Fibroblast of villous mesenchyme (primary cell): ENCODE measurements at places on chromosomes 11 and 22. TPM values are rescaled to one million over a fixed set of nuclear protein-coding genes. Genes with fewer than 3 reads are reported as not detected.

DNA sequence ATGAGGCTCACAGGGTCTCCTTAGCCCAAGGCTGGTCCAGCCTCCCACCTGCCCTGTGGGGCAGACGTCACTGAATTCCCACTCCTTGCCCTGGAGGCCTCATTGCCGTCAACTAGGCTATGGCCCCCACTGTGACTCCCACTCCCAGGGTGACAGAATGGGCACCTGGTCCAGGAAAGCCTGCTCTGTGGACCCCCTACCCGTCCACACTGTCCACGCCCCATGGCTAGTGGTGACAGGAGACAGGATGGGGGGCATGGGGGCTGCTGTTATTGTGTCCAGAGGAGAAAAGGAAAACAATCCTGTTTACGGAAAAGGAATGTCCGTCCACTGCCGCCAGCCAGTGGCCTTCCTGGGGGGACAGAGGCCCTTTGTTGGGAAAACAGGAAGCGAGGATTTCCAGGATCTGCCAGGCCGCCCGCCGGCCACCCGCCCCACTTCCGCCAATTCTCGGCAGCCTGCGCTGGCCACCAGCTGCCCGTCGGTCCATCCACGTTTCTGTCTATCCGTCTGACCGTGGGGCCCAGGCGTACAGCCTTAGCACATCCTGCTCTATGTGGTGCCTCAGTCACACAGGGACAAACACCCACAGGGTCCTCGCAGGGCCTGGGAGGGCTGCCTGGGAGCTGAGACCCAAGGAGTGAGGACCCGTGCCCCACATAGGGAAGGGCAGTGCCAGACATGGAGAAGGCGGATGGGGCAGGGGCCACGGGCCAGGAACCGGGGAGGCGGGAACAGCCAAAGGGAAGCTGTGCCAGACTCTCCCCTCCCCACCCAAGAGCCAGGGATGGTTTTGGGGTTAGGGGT is 19.5 kb downstream of the CRELD2 start:
- DNase-seq, result peak; percentile 30

GRCh38 chr11:117009905-117010605 is 88.2 kb downstream of the SIK3 start:
- no peak for DNase-seq

The XKR3 gene
- total RNA-seq, result not detected in 2 replicates

The CSF2RB gene
- 2.6 and 11.2 TPM in 2 replicates for total RNA-seq

The TMEM126B gene
- total RNA-seq, result 67.0 and 73.0 TPM in 2 replicates
